Right ventricle myocardium superior (tissue), 1 donor: ENCODE measurements at places on chromosomes 1 and 21. TPM values are rescaled to one million over a fixed set of nuclear protein-coding genes. Genes with fewer than 3 reads are reported as not detected.

The LAMB3 gene
- total RNA-seq, result 5.0 TPM

The MCOLN3 gene
- 1.7 TPM for total RNA-seq

The PIK3C2B gene
- total RNA-seq, result 17.7 TPM

The ANGEL2 gene
- total RNA-seq, result 17.1 TPM
